ENCODE measurements at places on chromosomes 4 and X.

GRCh38 chr4:134202166-134202956 is 772 bp upstream of the PABPC4L start:
- DNase-seq = no peak

GRCh38 chr4:164203476-164203875 is 550.5 kb upstream of the SMIM31 start:
- DNase-seq = no peak

DNA sequence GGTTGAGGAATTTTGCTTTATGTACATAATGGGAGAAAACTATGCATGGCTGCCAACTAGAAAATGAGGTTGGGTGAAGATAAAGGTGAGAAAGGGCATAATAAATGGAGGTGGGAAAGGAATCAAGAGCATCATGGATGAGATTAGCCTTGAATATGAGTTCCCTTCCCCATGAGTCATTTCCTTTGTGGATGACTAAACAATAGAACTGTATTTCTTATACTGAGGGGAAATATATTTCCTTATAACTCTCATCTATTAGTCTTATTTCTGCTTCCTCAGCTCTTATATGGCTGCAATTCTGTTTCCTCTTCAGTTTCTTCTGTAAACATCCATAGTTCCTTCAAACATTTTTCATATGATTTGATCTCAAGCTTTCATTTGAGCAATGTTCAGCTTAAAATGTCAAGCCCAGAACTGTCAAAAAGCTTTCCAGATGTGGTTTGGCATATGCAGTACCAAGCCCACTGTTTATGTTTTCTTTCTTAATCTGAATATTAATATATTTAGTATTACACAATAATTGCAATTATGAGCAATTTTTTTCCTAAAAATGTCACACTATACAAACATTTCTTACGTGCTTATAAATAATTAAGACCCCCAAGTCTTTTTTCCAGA is 100.7 kb upstream of the GRPR start:
- DNase-seq = no peak

DNA sequence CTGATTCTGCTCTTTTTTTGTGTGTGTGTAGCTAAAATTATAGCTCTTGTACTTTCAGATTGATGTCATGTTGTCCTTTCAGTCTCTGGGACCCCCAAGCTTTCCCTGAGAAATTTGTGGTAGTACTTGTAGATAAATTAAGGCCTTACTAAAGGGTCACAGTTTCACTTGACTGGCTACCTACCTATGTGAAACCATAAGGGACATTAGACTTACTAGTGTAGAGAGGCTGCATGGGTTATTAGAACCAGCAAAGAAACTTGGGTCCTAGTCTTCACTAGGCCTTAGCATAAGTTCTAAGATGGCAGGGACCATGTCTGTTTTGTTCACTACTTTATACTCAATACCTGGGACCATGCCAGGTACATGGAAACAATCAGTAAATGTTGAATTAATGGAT is 21.4 kb downstream of the WDR44 start:
- DNase-seq = no peak

- DNase-seq = no peak
These were observed 7.5 kb downstream of the TLR10 start for GRCh38 chr4:38775326-38775725.

DNA sequence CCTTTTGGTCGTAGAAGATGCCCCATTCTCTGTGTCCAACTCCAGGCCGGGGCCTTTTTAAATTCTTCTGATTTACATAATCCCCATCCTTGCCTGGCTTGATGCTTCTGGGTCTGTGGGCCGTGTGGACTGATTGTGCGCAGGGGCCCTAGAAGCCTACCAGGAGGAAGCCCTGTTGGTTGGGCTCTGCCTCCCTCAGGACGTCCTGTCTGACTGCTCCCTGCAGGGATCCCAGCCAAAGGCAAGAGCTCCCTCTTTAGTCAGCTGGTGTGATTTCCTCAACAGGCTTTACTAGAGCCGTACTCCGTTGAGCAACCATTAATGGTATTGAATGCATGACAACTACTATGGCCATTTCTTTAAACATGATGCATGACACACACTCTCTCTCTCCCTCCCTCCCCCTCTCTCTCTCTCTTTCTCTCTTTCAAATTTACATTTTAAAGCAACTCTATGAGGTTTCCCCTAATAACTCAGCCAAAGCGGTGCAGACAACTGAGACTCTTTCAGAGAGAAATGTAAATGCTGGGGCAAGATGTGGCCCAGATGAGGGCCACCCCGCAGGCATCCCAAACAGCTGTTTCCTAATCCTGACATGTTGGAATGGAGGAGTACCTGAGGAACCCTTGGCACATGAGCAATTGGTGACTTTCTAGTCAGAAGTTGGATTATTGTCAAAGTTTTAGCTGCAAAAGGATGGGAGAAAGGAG is 117.3 kb downstream of the DRD5 start:
- DNase-seq = peak; percentile 17

- no peak for DNase-seq
These were observed 50.5 kb upstream of the FAM9C start for GRCh38 chrX:13094828-13095341.

DNA sequence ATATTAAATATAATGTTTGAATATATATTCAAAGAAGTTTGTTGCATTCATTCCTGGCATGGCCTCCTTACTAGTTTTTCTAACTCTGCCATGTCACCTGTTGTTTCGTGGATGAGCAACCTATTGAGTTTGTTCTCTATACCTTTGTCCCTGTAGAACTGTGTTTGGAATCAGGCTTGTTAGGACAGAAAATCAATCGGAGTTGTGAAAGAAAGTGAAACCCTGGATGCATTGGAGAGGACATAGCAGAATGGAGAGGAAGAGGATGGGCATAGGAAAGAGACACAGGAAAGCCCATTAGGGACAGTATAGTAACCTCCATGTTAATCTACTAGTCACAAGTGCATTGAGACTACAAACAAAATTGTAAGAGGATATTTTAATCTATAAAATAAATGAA is 31.2 kb downstream of the ANK2 start:
- DNase-seq = no peak

GRCh38 chr4:5883916-5884315 is 9.0 kb downstream of the CRMP1 start:
- DNase-seq = no peak

GRCh38 chrX:120452131-120452530 is 17.0 kb downstream of the LAMP2 start:
- DNase-seq = no peak

DNA sequence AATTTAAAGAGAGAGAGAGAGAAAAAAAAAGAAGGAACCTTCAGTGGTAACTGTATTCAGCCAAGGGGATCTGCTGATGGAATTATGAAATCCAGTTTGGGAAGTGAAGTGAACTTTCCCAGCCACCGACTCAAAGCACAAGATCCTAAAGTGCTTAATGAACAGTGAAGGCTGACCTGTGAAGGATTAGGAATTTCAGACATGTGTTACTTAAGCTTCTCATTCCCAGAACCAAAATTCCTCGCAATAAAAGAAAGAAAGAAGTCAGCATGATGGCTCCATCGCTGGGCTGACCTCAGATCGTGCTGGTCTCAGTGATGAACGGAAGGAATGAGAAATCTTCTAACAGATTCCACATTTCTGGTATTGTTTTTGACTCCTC is 135.2 kb downstream of the ARSF start:
- DNase-seq = no peak

DNA sequence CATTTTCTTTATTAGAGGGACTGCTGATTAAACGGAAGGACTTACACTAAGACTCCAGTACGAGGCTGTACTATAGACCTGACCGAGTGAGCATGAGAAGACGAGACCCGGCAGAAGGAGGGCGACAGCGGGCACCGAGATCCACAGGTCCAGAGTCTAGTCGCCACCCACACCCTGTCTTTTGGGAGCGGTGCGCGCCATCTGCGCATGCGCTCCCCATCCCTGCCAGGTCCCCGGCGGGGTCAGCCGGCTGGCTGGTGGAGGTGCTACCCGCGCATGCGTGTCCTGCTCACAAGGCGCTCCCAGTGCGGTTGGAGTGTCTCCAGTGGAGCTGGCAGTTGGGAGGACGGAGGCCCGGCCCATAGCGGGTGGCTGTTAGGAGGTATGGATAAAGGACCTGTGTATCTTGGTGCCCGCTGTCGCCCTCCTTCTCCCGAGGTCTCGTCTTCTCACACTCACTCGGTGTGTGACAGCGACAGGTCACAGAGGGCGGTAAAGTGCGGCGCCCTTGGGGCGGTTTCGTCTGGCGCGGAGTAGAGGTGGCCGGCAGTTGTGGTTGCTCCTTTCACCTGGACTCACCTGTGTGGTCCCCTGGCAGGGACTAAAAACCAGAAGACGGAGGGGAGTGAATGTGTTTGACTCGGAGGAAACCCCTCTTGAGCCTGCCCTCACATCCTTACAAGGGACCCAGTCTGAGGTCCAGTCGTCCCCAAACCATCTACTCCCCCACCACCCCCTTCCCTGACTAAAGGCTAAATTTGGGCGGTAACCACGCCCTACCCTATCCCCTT is 7.6 kb upstream of the HSD17B10 start:
- DNase-seq = peak; percentile 41

DNA sequence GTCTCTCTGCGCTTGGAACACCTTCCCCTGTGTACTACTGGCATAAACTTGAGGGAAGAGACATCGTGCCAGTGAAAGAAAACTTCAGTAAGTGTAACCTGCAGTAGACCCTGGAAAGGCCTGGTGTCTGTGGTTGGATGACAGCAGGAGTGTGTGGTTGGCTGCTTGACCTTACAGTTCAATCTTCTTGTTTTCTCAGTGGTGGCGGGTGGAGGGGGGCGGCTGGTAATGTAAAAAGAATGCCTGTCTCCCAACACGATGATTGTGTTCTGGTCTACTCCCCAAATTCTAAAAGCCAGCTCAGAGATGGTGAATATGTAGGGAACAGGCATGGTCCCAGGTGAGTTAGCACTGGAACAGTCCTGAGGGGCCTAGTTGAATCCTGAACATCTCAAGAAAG is 18.6 kb downstream of the PSMD10 start:
- no peak for DNase-seq

DNA sequence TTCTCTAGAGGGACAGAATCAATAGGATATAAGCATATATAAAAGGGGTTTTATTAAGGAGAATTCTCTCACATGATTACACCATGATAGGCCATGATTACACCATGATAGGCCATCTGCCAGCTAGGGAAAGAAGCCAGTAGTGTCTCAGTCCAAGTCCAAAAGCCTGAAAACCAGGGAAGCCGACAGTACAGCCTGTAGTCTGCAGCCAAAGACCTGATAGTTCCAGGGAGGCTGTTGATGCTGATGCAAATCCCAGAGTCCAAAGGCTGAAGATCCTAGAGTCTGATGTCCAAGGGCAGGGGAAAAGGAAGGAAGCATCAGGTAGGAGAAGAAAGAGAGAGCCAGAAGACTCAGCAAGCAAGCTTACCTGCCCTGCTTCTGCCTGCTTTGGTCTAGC is 411.3 kb upstream of the EMCN start:
- no peak for DNase-seq

DNA sequence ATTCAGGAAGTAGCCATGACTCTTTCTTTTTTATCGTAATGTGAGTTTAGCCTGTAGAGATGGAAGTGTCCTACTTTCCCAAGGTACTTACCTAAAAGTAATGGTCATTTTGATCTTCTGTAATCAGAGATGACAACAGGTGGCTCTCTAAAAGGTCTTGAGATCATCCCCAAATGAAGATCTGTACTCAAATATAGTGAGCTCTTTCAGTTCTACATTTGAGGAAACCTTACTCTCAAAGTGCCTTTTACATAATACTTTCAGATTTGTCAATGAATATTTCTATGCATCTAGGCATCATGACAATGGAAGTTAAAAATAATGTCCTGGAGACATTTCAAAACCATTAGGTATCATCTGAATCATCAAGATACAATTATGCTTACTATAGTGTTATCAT is 17.2 kb upstream of the MND1 start:
- no peak for DNase-seq

DNA sequence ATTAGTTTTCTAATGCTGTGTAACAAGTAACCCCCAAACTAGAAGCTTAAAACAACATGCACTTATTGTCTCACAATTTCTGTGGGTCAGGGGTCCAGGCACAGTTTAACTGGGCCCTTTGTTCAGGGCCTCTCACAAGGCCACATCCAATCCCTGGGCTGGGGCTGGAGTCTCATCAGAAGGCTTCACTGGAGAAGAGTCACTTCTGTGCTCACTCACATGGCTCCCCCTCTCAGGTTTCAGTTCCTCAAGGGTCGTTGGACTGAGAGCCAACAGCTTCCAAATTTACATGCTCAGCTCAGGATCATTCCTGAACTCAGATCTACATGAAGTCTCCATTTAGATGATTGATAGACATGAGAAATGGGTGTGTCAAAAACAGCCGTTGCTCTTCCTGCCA is 77.1 kb downstream of the EVC start:
- no peak for DNase-seq

GRCh38 chr4:73417973-73418372 is 13.9 kb downstream of the ALB start:
- no peak for DNase-seq

- no peak for DNase-seq
These were observed 17.1 kb upstream of the CD40LG start for GRCh38 chrX:136630881-136631280.

- DNase-seq = no peak
These were observed 704 bp downstream of the FAM3A start for GRCh38 chrX:154515090-154515965.

DNA sequence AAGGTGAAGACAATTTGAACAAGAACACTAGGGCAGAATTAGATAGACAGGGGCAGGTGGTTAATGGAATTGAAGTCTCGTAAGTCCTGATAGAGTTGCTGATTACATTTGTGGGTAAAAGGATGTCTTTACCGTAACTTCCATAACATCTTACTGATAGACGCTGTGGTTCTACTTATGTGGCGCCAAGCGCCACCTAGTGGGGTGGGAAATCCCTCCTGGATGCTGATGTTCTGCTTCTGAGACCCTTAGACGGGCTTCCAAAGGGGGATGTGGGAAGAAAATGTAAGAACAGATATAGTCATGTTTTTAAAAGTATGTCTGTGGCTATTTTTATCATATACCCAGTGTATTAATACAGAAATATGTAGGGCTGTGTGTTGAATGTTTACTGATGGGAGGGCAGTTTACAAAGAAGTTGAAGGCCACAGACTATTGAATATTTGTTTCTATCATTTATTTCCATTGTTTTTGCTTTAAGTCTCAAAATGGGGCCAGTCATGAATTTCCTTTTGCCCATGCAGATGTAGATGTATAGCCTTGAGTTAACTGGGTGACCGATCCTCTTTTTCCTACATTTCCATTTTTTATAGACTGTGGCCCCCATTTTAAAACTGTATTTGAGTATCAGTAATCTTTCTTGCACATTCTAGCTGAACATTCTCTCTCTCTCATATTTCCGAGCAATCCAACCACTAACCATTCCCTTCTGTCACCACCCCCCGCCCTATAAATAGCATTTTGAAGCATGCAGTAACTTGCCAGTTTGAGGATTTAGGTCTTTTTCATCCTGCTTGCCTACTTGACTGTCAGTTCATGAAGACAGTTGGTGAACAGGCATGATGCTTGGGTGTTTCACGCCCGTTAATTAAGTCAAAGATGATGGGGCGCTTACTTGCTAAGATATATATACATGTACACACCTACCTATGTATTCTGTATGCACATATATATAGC is 12.1 kb upstream of the TLR8 start:
- peak; percentile 0 for DNase-seq

DNA sequence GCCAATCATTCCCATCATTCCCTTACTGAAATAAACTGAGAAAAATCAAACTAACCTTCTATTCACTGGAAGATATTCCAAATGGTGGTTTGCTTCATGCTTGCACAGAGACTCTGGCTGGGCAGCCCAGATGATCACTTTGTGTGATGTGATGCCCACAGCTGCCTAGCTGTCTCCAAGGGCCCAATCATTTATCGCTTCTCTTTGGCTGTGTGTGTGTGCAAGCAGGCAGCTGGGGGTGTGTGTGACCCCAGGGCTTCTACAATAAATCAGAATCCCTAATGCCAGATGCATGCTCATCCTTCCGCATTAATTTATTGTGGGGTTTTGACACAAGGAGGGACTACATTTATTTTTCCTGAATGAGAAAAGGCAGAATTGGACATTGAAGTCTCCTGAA is 140.1 kb upstream of the NDP start:
- DNase-seq = no peak
